Activated T-helper 2 cell treated with anti-CD3 and anti-CD28 coated beads, Interferon-gamma antibody, Interleukin-2, Interleukin-4, amounts not matched to agents 10 μg/mL and 5 μg/mL and 100 μg/mL, durations not matched to agents 14 hours and 24 hours and 36 hours (primary cell): ENCODE measurements at places on chromosomes 13 and 19. TPM values are rescaled to one million over a fixed set of nuclear protein-coding genes. Genes with fewer than 3 reads are reported as not detected.

CACNG7 gene
- not detected in 2 replicates for total RNA-seq

- no peak for DNase-seq
- no peaks in the 10 kb centered on the region for H3K4me1 ChIP-seq
- no peak overlapping the region for H3K4me3 ChIP-seq
- H3K27ac ChIP-seq, result no peak overlapping the region
Measured at GRCh38 chr13:109968876-109969577, 182.6 kb upstream of the IRS2 start.

- peaks cover 18% of the 10 kb centered on the region for H3K4me1 ChIP-seq
- H3K27ac ChIP-seq, result no peak overlapping the region
- no peaks in the 10 kb centered on the region for H3K36me3 ChIP-seq
- peaks cover 8% of the 10 kb centered on the region for H3K27me3 ChIP-seq
- DNase-seq, result no peak
Measured at GRCh38 chr13:21069561-21070004, 8.2 kb upstream of the LATS2 start.

DNA sequence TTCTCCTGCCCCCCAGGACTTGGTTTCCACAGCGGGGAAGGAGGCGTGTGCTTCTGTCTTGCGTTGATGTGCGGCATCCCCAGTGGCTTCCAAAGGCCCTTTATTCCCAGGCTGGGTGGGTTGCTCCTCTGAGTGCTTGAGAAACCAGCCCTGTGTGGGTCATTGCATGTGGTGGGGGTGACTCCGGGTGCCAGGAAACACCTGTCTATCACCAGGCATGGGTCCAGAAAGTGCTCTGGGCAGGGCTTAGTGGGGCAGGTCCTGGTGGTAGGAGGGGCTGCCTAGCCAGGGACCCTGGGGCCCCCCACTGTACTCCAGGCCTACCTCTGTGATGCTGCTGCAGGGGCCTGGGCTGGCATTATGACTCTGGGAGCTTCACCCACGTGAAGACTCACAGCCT is 9.6 kb downstream of the DDA1 start:
- peaks cover 3% of the 10 kb centered on the region for H3K4me1 ChIP-seq
- no peak for DNase-seq
- no peaks in the 10 kb centered on the region for H3K27me3 ChIP-seq
- no peak overlapping the region for H3K27ac ChIP-seq
- no peak overlapping the region for H3K4me3 ChIP-seq

- H3K36me3 ChIP-seq, result peaks cover 41% of the 10 kb centered on the region
- peak overlapping the region; percentile 89 for H3K4me3 ChIP-seq
- no peak for DNase-seq
- peak overlapping the region; percentile 60 for H3K27ac ChIP-seq
- H3K27me3 ChIP-seq, result no peaks in the 10 kb centered on the region
Measured at GRCh38 chr13:76993021-76993420, 1.1 kb downstream of the CLN5 start.

DNA sequence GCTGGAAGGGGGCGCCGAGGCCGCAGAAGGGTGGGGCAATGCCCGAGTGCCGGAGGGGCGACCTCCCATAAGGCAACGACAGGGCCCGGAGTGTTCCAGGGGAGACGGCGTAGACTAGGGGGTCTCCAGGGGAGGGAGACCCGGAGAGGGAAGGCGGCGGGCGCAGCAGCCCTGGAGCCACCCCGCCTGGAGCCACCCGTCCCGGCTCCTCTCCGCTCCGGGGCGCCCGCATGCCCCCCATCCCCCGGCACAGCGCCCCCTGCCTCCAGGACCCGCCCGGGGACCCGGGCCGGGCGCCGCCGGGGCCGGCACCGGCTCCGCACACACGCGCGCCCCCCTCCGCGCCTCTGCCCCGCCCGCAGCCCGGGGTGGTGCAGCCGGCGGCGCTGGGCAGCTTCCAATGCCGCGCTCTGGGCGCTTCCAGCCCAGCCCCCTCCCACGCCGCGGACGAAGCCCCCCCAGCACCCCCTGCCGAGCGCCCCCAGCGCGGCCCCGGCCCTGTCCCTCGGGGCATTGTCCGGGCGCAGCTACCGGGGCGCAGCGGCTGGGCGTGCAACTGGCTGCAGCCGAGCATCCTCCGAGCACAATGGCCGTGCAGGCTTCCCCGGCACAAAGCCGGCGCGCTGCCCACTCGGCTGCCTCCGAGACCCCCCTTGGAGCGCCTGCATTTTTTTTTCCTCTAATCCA is 519 bp downstream of the PTPRS start:
- H3K4me3 ChIP-seq, result peak overlapping the region; percentile 37
- H3K27me3 ChIP-seq, result peaks cover 52% of the 10 kb centered on the region
- H3K4me1 ChIP-seq, result peaks cover 8% of the 10 kb centered on the region
- no peak for DNase-seq
- no peak overlapping the region for H3K27ac ChIP-seq
